ENCODE measurements at places on chromosomes 2 and 18.
A peak's percentile ranks its signal among the peaks of the same experiment; 100 is the strongest.

DNA sequence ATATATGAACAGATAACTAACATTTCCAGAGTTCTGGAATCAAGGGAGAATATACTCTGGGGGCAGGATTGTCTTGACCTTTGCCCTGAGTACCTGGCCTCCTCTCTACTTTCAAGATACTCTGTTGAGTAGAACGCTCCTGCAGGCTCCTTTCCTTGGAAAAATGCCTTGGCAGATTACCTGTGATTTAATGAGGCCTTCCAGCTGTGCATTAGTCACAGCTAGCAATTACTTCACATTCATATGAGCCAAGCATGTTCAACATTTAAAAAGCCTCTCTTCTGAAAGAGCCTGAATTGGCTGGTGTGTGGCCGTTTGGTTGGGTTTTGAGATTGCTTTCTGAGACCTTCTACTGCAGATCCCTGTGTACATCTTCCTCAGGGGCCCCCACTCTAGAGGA, 142.2 kb downstream of the PLCL1 start:
- DNase-seq, result no peak

DNA sequence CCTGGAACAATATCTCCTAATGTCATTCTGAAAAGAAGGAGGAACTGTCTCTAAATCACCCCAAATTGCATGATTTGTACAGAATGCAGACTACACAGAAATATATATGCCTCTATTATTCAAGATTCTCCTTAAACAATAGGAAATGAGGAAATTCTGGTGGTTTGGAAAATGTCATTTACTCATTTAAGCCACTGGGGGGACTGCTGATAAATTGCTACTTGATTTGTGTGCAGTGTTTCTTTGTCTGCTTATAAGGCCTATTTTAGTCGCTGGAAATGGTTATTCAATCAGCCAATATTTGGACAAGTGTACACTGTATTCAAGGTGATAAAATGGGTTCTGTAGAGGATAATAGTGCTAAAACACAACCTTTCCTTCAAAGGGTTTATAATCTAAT, 801.9 kb upstream of the CELF4 start:
- no peak for DNase-seq

DNA sequence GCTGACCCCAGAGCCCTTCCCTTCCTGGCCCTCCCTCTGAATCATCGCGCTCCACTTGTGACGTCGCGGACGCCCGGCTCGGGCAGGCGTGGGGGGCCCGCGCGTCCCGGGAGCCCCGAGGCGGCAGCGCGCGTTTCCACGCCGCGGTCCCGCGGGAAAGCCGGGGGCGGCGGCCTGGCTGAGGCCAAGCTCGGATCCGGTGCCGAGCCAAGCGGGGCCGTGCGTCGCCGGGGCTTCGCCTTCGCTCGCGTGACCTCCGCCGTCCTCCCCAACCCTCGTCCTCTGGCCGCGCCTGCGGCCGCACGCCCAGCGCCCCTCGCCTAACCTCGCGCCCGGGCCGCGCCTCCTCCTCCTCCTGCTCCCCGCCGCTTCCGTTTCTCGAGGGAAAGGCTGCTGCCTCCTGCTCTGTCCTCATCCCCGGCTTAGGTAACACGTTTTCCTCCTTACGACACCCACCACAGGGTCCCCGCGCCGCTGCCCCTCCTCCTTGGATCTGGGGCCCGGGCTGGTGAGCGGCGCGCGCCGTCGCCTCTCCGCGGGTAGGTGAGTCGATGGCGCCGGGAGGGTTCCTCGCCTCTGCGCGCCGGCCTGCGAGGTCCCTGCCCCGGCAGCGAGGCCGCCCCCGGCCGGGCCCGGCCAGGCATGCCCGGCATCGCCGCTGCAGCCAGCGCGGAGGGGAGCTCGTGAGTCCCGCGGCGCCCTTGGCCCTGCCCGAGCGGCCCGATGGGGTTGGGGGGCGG, at the start of gene INPP1:
INPP1 (plus strand) TSS at position 54 of the 740 bp plus-strand sequence. CDS start 16,514 bp downstream, outside the sequence.
- DNase-seq, result peak; percentile 24

DNA sequence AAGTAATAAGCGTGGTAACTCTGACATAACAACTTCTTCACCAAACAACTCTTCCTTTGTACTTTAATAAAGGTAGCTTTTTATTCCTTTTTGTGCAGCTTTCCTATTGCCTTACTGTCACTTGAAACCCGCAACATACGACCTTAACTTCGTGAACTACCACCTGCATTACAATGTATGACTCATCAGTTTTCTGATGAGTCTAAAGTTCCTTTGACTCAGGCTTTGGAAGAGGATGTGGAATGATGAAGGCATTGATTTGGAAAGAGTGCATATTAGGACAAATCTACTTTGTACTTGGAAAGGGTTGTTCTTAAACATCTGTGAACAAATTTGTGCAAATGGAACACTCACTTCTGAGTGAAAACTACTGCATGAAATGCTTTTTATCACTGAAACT, 1012.1 kb downstream of the TMEM182 start:
- DNase-seq, result no peak

GRCh38 chr2:236179236-236180075, 11.3 kb upstream of the GBX2 start:
- no peak for DNase-seq

DNA sequence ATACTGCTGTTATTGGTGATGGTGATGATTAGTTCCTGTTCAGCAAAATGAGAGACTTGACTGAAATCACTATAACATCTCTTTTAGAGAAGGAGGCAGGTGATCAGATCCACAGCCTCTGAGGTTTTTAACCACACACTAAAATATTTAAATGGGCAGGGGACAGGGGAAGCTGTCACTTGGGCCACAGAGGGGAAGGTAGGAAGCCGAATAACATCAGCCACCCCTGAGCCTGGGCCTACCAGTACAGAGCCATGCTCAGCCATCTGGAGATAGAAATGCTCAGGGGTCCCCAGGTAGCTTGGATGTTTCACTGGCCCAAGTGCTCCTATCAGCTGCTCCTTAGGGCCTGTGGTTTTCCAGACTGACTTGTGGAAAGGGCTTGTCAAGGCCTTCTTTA, 122.3 kb downstream of the MRO start:
- no peak for DNase-seq

- DNase-seq, result no peak
Observed at GRCh38 chr2:238846628-238847418, 1.1 kb upstream of the TWIST2 start.

DNA sequence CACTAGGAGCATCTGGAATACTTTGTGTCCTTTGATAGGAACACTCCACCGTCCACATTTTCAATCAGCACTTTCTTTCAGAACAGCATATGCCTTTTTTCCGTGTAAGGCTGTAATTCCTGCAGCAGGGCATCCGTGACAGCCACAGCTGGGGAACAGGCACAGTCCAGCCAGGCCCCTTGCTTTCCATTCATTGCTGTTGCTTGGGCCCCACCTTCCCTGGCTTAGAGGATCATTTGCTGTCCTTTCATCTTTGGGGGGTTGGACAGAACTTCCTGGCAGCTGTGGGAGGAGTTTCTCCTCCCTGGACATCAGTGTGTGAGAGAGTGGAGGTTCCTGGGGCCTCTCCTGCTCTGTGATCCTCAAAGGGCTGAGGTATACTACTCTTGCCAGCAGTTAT, 49.7 kb upstream of the ITM2C start:
- no peak for DNase-seq

DNA sequence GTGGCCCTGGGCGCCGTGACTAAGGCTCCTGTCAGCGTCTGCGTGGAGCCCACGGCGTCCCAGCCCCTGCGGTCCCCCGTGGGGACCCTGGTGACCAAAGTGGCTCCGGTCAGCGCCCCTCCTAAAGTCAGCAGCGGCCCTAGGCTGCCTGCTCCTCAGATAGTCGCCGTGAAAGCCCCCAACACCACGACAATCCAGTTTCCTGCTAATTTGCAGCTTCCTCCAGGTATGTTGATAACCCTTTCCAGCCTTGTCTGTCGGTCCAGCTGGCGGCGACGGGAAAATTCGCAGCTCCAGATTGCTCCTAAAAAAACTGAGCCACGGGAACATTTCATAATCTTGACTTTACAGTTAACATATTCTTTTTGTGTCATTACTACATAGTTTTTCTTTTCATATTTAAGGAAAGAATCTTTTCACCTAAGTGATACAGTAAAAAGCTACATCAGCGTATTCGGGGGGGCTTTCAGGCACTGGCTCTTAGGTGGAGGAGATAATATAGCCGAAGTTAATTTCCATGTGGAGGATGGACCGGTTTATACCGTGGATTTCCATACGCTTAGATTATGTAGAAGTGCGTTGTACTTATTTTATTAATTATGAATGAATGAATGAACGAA, 916 bp downstream of the TAF4B start:
- DNase-seq, result no peak

GRCh38 chr2:85536479-85536878, 2.5 kb upstream of the MAT2A start:
- no peak for DNase-seq

DNA sequence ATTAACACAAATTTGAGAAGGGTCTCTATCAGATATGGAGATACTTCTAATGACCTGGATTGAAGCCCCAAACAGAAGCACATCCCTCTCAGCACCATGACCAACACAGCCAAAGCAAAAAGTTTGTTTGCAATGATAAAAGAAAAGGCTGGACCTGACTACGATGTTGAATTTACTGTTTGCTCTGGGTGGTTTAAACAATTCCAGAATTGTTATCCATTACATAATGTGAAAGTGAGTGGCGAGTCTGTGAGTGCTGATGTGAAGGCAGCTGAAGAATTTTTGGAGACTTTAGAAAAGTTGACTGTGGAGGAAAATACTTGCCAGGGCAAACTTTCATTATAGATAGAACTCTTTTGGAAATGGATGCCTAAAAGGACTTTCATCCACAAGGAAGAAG, 17.4 kb upstream of the DLX2 start:
- DNase-seq, result no peak

DNA sequence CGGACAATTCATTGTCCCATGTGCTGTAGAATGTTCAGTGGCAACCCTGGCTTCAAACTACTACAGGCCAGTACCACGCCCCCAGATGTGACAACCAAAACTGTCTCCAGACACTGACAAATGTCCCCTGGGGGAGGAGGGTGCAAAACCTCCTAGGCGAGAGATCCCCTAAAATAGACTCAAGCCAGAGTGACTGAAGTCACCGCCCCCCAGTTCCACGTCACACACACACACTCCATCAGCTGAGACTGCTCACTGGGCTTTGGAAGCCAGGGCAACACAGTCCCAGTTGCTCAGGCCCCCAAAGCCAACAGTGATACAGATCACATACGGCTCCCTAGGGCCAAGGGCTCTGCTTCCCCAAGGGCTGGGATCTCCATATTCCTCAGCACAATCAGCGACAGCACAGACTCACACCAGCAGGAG, 19.1 kb downstream of the HDAC4 start:
- DNase-seq, result no peak

DNA sequence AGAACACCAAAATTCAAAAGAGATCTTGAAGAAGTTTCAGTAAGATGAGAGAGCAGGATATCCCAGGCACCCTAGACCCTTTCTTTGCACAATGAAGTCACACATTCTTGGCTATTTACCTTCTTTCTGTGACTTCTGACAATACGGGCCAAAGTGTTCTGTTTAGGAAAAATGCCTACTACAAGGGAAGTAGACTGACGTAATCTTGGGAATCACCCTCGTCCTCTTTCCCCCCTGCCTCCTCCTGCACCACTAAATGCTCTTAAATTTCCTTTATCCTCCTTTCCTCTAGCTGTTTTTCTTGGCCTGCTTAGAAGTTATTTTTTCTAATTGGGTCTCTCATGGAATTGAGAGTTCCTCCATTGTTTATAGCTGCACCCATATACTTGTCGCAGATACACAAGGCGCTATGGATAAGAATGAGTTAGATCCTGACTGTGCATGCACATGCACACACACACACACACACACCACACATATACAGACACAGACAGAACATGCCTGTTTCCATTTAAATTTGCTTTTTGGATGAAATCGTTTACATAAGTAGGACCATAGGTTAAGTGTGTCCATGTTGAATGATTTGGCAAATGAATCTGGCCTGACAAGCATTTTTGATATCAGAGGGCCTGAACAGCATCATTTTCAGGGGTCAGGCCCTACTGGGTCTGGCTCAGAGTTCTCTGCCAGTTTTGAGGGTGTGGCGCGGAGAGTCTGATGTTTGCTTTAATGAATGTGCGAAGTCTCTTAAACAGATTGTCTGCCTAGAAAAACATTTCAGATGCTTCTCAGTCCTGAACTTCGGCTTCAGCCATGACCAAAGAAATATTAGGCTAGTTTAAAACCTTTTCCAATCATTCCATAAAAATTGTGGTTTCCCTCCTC, 131.9 kb upstream of the NT5C1B start:
- no peak for DNase-seq

- no peak for DNase-seq
Observed at GRCh38 chr2:204112084-204112770, 175.7 kb downstream of the ICOS start.

DNA sequence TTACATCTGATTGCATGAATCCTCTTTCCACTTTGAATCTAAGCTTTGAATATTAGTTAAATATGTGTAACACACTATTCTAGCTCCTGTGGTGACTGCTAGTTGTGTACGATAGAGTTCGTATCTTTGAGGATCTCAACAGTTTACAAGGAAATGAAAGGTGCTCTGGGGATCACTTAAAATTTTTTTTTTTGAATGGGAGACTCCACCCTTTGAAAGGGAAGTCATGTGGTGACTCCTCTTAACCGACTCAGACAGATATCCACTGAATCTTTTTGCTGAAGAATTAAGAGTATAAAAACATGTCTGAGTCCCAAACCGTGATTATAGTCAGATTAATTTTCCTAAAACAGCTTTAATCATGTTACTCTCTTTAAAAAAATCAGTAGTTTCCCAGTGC, 4.0 kb downstream of the CLIP4 start:
- DNase-seq, result peak; percentile 27

- no peak for DNase-seq
Observed at GRCh38 chr18:59941331-59941730, 41.5 kb downstream of the PMAIP1 start.

DNA sequence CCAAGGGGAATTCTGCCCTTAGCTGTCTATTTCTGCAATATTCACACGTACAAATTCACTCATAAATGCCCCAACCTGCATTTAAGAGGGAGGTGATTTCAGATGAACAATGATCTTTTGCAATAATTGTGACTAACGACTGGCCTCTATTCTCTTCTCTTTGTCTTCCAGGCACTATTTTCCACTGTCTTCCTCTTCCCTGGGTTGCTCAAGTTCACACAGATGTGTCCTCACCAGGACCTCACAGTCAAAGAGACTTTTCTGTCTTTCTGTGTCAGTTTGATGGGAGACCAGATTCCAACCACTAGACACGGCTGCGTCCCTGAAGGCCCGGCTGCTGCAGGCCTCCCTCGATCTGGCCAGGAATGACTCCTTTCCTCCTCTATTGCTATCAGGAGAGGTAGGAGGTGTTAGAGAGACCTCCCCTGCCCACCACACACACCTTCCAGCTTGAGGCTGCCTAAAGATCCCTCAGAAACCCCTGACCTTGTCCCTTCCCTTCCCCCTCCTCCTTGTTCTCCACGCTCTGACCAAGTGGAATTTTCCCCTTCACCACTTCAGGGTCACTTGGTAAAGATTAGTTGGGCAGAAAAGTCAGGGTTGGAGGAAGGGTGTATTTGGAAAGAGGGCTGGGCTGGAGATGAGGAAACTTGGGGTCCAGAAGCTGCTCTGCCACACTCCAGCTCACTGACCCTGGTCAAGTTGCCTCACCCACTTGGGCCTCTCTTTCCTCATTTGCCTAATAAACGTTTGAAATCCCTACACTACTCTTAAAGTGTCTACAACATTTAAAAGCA, 109.2 kb upstream of the COPS8 start:
- DNase-seq, result no peak

- no peak for DNase-seq
Observed at GRCh38 chr2:64336171-64336570, 117.8 kb upstream of the LGALSL start.

- no peak for DNase-seq
Observed at GRCh38 chr2:108316461-108317258, 28.0 kb downstream of the SULT1C2 start.
